ENCODE measurements at places on chromosomes 2 and 18.

GRCh38 chr2:234308813-234309195, 188.1 kb downstream of the ARL4C start:
- no peak for DNase-seq

GRCh38 chr18:61949946-61950345, 57.1 kb upstream of the RNF152 start:
- DNase-seq = peak; percentile 21

DNA sequence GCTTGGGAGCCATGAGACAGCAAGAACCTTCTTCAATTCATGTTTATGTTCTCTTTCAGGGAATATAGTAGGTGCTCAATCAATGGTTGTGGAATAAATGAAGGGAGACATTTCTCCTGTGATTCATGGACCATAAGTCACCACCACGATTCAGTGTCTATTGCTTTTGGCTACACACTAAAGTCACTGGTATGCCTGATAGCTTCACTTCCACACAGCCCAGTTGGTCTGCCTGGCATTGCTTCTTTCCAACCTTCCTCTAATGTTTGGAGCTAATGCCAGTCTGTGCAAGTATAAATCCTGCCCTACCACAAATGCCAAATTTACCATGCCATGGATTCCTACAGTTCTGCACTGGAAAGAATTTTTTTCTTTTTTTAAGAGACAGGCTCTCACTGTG, 1.3 kb upstream of the CXCR1 start:
- DNase-seq = no peak

DNA sequence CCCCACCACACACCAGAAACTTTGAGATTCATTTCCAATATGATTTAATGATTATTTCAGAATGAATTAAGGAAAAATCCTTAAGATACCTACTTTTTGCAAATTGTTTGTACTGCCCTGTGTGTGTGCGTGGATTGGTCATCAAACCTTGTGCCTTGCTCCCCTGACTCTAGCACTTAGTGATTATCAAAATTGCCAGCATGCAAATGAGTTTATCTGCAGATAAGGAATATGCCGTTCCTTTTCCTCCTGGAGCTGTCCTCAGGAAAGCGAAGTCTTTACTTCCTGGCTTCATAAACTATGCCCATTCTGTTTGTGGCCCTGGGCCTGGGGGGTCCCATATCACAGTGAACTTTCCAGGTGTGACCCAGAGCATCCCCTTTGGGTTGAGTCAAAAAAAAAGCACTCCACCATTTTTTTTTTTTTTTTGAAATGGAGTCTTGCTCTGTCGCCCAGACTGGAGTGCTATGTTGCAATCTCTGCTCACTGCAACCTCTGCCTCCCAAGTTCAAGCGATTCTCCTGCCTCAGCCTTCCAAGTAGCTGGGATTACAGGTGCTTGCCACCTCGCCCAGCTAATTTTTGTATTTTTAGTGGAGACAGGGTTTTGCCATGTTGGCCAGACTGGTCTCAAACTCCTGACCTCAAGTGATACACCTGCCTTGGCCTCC, 11.4 kb downstream of the CHMP1B start:
- DNase-seq = no peak

DNA sequence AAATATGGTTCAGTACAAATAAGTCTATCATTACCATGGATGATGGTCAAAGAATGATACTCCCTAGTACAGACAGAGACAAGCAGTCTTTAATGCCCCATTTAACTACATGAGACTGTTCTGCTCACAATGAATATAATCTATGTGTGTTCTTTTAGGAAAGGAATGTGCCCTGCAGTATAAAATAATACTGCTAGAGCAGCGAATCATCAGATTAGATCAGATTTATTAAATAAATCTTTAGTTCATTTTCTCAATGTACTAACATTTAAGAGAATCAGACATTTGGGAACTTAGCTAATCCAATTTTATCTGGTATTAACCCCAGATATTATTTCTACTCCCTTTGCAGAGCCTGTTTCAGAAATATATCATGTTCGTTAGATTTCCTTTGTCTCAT, 272.0 kb upstream of the GCFC2 start:
- DNase-seq = no peak

GRCh38 chr18:7370802-7371201, 139.9 kb downstream of the LRRC30 start:
- DNase-seq = no peak

DNA sequence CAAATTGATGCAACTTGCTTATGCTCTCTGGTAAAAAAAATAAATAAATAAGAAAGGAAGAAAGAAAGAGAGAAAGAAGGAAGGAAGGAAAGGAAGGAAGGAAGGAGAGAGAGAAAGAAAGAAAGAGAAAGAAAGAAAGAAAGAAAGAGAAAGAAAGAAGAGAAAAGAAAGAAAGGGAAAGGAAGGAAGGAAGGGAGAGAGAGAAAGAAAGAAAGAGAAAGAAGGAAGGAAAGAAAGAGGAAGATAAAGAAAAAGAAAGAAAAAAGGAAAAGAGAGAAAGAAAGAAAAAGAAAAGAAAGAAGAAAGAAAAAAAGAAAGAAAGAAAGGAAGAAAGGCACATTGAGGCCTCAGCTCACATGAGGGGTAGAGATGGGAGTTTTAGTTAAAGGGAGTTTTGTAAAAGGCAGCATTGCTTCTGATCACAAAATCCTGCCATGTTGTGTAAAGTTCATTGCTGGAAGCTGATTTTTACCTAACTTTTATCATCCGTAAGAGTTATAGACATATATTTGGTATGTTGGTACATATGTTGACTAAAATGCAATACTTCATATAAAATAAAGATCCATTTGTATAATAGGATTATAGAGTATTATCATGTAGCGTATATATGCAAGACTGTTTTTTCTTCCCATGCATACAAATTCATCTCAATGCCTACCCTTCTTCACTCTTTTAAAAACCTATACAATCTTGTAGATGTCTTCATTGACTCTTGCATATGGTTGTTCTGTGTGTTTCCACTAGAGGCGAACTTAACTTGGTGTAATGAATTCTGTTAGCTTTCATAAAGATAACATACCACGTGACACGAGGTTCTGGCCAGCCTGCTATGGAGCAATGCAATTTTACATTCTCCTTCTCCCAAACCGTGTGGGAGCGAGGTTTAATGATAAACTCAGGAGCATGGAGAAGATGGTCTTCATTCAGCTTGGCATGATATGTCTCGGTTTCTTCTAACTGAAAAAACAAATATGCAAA, 32.8 kb downstream of the MYOM1 start:
- DNase-seq = no peak

DNA sequence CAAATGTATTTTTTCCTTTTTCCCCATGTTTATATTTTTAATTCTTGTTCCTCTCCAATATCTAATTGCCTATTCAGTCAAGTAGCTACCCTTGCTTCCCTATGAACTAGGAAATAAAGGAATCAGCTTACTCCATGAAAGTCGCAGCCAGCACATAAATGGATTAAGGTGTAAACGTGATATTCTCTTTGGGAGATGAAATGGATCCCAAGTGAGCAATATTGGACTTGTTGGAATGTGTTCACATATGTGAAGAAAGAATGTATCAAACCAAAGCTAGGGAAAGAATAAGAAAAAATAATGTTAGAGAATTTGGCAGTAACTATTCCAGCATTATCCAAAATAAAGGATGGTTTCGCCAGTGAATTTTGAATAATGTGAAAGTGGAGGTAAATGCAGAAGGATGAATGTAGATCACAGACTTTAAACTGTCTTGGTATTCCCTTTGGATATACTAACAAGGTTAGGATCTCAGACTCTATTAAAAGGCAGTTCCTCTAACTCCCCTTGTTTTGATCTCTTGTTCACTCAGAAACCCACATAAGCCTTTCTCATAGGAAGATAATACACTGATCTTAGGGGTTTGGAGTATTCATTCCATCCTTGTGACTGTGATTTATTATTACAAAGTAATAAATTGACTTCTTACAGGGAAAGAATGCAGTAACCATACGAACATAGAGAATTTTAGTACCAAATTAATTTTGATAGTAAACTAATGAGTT, 208.1 kb downstream of the BABAM2 start:
- no peak for DNase-seq

DNA sequence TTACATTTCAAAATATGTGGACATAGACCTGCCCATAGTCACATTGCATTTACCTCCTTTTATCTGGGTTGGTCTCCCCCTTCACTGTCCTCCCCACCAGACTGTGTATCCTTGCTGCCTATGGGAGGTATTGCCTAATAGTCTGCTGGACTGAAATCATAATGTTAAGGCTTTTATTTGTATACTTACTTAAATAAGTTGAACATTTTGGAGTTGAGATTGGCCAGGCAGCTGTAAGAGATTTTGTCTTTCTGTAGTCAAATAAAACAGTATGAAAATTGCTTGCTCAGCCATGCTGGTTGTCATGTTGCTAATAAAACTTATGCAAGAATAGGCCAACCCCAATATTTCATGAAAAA, 280.9 kb downstream of the PTPRM start:
- no peak for DNase-seq

DNA sequence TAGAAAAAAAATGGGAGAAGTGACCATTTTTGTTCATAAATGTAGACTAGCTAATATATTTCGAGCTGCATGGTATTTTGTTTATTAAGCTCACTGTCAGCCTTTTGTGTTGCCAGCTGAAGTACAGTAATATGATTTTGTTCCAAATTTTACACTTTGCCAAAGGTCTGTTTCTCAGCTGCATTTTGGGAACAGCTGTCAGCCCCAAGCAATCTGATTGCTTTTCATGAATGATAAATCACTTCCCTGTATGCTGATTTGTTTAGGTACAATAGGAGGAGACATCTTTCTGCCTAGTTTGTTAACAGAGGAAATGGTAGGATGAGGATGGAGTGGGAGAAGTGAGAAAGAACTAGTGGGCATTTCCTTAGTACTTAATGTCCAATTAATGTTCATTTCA, 79.3 kb downstream of the NABP1 start:
- DNase-seq = no peak

DNA sequence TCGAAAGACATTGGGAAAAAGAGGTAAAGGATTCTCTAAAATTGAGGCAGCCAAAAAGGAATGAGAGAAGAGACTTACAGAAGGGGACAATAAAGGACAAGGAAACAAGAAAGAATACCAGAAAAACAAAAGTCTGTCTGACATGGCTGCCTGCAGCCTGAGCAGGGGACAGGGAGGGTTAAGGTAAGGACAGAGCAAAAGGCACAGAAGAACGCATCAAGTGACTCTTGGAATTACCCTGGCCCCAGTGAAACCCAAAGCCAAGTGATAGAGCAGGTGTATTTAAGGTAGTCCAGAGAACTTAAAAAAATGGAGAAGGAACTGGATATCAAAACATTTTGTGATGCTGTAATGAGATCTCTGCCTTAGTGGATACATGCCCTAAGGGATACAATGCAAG, 47.1 kb upstream of the XIRP2 start:
- no peak for DNase-seq

DNA sequence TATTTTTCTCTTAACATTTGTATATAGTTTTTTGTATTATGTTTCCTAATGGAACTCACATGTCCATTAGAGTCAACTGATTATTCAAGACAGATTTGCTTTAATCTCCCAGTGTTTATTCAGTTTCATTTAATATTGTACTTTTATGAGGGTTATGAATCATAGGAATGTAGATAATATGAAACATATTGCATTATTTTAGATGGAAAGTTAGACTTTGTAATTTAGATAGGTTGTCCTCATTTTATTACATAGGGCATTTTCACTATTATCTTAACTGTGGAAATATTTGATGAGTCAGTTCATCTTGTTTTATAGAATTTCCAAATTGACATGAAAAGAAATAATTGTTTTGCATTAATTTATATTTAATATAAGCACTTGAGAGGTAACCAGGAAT, 240.8 kb downstream of the PLCL1 start:
- no peak for DNase-seq

DNA sequence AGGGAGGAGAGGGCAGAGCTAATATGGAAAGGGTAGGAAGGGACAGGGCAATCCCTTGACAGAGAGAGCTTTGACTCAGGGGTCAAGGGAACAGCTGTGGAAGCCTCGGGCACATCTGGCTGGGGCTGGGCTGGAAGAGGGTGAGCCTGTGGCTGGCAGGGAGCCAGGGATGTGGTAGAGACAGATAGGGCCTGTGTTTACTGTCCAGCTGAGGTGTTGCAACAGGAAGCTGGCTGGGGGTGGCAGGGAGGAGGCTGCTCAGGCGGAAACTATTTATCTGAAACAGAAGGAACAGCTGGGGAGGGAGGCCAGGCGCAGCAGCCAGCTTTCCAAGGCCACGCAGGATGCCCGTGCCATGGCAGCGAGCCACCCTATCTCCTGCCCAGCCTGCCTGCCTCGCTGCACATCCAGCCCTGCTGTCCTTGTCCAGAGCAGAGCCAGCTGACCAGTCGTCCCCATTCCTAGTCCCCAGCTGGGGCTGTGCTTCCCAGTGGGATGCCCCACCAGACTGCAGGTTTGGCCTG, 264.7 kb downstream of the CYP26B1 start:
- DNase-seq = peak; percentile 92

DNA sequence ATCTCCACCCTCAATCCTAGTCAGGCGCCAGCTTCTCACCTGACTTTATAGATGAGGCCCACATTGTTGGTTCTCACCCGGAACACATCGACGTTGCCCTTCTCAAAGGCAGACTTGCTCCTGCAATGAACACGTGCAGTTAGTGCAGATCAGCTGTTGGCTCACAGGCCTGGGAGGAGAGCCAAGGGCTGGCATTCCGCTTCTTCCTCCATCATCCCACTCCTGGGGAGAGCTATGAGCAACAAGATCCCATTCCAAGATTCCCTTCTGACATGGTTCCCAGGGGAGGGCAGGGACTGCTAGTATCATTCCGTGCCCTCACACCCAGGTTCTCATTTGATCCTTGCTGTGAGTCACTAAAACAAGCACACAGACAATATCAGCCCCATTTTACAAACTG, 15.1 kb downstream of the LOXHD1 start:
- DNase-seq = no peak

DNA sequence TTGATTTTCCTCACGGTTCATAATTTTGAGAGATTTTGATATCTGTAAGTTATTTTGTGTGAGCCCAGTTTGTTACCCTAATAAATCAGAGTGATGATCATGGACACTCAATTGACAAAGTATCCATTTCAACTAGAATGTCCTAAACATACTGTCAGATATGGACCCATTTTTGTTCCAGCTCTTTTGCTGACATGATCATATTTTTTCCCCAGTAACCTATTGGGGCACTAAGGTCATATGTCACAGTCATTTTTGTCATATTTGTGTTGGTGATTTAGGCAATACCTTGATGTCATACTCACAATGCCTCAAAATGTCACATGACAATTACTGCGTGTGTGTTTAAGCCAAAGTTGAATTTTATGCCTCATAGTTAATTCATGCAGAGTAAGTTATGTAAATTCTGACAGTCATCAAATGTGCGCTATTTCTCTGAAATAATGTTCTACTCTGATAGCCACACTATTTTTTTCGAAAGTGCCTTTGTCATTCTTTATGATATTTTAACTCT, 218.7 kb downstream of the ARHGAP15 start:
- DNase-seq = no peak

DNA sequence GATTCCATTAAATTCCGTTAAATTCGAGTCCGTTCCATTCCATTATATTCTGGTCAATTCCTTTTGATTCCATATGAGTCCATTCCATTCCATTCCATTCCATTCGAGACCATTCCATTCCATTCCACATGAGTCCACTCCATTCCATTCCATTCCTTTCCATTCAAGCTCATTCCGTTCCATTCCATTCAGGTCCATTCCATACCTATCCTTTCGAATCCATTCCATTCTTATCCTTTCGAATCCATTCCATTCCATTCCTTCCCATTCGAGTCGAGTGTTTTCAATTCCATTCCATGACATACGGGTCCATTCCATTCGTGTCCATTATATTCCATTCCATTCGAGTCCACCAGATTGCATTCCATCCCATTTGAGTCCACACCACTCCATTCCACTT, 1127.4 kb downstream of the RPIA start:
- no peak for DNase-seq

GRCh38 chr2:172723286-172723685, 12.4 kb upstream of the RAPGEF4 start:
- DNase-seq = no peak
